D341Med (cell line): ENCODE measurements at places on chromosomes 4 and X.

GRCh38 chrX:116436358-116436816, at the start of gene SLC6A14:
Gene SLC6A14, plus strand, starts transcription at chrX:116436606. Its CDS starts 104 bp downstream, at chrX:116436710.
- DNase-seq: no peak

DNA sequence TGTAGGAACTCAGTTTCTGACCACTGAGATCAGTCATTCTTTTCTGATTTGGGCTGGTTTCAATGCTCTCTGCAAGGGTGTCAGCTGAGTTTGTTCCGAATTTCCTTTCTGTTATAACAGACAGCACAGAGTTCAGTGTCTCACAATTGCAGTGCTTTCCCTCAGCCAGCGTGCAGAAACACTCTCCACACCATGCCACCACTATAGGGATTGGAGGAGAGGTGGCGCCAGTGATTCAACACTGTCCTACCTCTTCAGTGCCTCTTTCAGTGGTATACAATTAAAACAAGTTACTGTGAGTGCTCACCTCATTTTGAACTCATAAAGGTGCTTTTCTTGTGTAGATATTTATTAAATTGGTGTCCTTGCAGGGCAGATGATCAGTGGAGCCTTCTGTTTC, 413.2 kb upstream of the CXorf51B start:
- DNase-seq: no peak

- no peak for DNase-seq
These were observed 150.1 kb upstream of the CASK start for GRCh38 chrX:42073448-42073847.

DNA sequence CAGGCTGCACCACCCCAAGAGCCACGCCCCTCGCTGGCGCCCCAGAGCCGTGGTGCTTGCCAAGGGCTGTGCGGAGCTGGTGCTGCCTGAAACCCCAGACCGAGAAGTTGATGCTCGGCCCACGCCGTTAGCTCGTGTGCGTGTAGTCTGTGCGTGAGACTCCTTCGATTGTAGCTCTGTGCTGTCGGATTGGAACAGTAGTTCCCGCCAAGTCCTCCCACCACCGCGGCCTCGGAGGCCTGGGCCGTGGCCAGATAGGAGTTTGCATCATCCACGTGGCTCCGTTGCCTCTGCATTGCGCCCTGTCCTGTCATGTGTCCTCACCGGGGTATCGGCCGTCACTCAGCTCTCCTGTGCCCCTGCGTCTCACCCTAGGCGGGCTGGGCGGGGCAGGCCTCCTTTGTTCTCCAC, 24.2 kb downstream of the TNIP2 start:
- DNase-seq: peak; percentile 32

DNA sequence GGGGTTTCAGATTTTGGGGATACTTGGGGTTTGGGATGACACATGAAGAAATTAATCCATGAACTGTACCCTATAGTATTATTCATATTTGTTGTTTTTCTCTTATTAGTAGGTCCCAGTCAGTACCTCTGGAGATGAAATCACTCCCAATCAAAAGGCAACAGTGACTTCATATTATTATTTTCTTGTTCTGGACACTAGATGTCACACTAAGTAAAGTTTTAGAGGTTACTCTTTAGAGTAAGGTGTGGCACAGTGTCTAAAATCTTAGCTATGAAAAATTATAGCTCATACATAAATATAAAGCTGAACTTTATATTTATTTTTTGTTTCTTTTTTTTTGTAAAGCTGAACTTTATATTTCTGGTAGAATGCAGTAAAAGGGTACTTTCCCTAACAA, 35.1 kb downstream of the FAM114A1 start:
- DNase-seq: peak; percentile 43

DNA sequence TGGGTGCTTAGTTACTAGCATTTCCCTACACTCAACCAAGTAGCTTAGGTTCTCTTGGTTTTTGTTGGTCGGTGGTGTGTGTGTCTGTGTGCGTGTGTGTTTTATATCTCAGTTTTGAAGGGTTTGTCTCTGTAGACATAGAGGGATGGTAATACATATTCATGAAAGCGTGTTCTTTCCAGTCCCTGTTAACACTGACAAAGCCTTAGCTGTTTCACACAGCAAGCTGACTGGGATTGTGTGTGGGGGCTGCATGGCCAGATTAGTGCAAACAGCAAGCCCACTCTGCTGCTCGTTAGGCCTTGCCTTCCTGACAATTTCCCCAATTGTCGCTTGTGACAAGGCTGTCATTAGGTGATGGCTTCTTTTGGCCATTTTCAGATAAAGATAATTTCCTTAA, 43.9 kb downstream of the ALPK1 start:
- DNase-seq: no peak

DNA sequence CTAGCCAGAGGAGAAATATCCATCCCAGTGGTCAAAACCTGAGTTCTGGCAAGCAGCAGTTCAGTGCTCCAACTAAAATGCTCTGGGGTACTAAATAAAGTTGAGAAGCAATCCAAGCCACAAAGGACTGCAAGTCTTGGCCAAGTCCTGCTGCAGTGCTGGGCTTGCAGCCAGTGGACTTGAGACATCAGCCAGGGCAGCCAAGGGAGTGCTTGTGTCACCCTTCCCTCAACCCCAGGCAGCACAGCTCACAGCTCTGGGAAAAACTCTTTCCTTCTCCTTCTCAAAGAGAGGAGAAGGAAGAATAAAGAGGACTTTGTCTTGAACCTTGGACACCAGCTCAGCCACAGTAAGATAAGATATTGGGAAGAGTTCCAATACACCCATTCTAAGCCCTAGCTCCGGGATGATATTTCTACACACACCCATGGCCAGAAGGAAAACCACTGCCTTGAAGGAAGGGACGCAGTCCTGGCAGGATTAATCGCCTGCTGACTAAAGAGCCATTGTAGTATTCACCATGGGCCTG, 99.8 kb downstream of the PTCHD1 start:
- no peak for DNase-seq

GRCh38 chr4:76429636-76430035, 5.4 kb upstream of the SHROOM3 start:
- DNase-seq: no peak

DNA sequence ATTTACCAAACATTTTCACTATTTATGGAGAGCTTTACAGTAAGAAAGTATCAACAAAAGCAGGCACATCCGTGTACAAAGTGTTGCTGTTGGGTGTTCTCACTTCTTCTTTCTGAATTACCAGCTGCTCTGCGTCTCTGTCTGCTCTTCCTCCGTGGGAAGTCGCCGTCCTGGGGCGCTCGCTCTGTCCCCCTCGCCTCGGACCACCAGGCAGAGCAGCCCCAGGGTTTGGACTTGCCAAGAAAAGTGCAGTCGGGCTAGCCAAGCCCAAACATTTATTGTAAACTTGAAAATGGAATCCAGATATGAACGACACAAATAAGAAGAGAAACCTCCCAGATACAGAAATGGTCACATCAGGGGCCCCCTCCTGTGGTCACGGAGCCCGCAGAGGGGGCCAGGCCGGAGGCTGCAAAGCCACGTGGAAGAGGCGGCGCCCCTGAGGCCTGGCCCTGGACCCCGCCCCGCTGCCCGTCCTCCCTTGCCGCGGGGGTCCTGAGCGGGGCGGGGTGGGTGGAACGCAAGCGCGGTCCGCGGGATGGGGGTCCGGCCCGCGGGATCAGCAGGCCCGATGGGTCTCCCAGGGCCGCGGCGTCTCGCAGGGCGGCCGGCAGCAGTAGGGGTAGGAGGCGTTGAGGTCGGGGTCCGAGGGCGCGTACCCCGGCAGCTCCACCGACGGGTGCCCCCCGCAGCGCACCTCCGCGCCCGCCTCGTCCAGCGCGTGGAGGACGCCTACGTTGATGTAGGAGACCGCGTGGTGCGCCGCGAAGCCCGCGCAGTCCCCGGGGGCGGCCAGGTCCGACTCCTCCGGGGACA, 1.5 kb downstream of the TMEM271 start:
- peak; percentile 26 for DNase-seq

DNA sequence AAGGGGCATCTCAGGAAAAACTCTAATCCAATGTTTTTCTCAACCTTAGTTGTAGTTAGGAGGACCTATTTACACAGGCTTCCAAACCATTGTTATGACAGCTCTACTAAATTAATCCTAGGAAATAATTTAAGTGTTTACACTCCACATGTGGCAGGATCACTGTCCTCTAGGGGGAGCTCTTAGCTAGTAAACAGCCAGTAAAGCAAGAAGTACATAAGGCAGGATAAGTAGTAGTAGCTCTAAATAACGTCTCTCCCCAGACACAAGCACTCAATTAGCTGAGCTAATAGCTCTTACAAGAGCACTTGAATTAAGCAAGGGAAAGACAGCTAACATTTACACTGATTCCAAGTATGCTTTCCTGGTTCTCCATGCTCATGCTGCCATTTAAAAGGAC, 37.3 kb downstream of the NUDT11 start:
- DNase-seq: no peak

DNA sequence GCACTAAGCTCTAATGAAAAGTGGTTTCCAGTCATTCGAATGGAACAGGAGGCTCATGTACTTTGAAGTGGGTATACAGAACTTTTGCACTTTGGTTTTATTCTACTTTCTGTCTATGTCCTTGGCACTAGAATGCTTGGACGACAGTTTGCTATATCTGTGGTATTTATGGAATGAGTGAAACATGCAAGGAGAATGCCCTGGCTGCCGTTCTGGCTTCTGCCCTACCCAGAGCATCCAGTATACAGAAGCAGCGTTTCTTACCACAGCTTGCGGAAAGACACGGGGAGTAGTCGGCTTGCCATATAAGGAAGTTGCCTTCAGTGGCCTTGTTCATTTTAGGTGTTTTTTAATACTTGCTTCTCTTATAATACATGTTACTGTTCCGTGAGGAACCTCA, 98.0 kb downstream of the TBL1X start:
- DNase-seq: no peak

- DNase-seq: no peak
These were observed 320.8 kb downstream of the ADAM29 start for GRCh38 chr4:175238827-175239517.

DNA sequence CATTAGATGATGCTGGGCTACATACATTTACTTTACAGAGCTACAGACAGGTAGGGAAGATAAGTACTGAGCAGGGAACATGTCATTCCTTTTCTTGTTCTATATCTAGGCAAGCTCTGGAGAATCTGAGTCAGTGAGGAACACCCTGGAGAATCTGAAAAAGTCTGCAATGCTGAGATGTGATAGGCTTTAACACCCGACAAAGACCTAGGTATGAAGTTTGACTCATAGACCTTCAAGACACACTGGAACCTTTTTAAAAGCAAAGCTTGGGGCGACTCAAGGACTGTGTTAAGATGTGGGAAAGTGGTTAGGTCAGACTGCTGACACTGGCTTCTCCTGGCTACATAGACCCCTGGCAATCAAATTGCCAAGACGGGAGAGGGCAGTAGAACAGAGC, 42.8 kb downstream of the OSTC start:
- DNase-seq: no peak
